Neuronal stem cell (in vitro differentiated cells): ENCODE measurements at places on chromosomes 16 and 17.
A peak's percentile ranks its signal among the peaks of the same experiment; 100 is the strongest.

DNA sequence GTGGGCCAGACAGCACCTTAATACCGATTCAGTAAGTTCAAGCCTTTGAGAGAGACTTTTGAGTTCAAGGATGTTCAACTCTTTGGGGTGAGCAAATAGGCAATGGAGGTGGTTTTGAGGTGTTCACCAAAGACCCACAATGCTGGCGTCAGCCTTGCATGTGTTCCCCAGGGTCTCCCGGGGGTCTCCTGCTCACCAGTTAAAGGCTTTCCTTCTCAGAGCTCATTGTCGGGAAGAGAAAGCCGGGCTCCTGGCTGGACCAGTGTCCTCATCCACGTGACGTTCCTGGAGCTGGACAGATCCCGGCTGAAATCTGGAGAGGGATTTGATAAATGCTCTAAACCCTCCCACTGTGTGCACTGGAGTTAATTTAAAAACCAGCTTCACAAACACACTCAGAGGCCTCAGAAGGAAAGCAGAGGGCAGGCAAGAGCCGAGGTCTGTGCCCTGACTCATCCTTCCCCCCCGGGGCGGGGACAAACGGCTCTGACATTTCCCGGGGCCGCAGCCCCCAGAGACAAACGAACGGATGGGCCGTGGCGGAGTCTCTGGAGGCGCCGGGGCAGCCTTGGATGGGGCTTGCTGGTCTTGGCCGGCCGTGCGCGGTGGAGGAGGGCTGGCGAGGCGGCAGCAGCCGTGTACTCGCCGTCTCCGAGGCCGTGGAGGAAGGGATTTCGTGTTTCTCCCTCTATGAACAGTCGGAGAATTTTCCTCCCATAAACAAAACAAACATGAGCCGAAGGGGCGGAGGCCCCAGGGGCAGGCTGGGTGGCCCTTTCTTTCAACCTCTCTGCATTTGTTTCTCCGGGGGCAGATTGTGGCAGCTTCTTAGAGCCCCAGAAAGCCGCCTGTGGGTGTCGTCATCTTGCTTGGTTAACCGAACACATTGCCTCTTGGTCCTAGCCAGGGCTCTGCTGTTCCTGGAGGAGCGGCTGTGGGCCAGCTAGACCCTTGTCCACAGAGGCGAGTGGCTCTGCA is 94.2 kb downstream of the NTN1 start:
- peak; percentile 44 for DNase-seq

- DNase-seq: no peak
Measured at GRCh38 chr17:78258323-78259191, 27.1 kb downstream of the TMEM235 start.

DNA sequence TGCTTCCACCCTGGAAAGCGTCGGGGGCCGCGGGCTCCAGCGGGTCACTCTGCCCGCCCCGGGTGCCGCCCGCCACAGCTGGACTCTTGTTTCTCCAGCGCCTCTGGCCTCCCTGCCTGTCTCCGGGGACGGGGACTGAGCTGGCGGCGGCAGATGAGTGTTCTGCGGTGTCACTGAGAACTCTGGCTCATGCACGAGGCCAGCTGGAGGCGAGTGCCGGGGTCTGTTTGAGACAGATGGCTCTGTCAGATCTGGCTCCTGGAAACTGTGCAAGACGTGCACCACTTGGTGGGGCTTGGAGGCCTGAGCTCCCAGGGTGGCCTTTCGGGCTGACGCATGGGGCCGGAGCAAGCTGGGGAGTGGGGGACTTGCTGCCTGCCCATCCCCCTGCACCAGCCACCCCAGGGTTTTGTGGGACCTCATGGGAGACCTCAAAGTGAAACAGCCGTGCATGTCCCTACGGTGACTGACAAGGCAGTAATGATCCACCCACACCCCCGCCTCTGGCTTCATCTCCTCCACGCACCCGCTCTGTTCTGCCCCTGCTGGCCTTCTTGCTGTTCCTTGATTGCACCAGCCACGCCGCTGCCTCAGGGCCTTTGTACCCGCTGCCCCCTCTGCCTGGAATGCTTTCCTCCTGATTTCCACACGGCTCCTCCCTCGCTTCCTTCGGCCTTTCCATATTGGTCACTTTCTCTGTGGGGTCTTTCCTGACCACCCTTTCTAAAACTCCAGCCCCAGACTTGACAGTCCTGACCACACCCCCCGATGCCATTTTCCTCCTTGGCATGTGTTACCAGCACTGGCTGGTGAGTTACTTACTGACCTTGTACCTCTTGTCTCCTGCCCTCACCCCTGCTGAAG is 174.9 kb upstream of the CIBAR2 start:
- no peak for DNase-seq

DNA sequence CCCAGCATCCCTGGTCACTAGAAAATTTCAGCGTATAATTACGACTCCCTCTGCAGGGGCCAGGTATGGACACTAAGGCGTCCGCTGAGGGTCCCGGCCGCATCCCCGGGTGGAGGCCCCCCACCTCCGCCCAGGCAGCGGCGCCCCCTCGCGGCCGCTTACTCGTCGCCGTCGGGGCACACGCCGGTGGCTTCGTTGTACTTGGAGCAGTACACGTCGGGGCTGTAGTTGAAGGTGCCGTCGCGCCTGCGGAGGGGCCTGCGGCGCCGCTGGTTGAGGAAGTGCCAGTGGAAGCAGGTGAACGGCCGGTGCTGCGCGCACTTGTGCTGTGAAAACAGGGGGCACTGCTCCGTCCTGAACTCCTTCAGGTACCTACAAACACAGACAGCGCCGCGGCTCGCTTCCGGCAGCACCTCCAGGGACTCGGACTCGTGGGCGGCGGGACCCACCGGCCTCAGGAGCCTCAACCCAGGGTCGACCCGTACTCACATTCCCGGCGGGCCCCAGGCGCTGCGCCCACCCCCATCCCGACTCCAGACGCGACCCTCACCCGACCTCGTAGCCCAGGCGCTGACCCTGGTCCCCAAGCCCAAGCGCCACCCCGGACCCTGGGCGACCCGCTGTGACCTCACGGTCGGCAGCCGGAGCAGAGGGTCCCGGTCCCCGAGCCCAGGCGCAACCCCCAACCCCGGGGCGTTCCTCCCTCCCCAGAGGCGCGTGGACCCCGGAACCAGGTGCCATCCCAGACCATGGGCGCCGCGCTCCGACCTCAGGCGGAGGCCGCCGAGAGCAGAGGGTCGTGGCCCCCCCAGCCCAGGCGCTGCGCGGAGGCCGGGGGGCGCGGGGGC is 596 bp downstream of the UNKL start:
- peak; percentile 50 for DNase-seq

DNA sequence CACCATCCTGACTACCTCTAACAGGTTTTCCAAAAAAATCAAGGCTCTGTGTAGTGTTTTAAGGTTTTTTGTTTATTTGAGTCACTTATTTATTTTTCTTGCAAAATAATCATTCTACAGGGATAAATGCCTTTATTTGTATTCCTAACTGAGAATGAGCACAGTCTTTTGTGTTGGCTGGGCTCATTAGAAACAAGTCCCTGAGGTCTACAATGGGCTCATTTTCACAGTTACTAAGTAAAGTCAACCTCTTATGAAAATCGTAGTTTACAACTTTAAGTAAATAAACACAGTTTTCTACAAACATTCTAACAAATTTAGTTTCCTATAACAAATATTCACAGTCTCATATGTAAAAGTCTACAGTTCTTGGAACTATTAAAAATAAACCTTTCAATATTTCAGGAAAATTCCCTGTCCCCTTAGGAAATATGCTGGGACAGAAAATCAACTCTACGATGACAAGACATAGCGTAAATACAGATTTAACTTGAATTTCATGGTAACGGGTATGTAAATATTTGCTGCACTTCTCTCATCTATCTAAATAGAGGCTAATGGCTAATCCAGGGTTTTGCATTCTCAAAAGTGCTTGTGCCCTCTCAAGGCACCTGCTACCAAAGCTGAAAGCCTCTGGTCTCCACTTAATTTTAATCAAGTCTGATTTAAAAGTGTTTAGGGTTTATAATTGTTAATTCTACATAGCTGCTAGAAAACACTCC is 31.5 kb upstream of the CDH5 start:
- DNase-seq: no peak

DNA sequence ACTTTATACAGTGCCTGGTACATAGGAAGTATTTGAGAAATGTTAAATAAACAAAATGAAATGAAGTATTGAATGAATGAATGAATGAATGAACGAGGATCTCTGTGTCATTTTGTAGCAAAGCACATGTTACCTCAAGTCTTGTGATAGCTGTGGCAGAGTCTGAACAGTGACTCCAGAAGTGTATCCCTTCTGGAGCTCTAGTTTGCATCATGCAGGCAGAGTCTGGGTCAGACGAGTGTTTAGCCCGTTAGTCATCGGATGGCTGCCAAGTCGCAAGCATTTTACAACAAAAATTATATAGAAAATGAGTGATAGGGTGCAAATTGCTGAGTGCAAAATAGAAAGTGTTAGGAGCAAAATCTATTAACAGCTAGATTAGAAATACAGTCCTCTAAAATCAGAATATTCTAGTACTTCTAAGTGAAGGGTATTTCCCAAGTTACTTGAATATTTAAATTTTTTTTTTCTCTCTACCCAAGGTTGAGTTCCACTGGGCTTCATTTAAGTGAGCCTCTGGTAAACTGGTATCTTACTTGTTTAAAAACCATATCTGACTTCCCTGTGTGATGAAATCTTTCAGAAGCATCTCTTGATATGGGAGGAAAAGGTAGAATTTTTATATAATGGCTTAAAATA is 113.3 kb downstream of the FTO start:
- DNase-seq: no peak

DNA sequence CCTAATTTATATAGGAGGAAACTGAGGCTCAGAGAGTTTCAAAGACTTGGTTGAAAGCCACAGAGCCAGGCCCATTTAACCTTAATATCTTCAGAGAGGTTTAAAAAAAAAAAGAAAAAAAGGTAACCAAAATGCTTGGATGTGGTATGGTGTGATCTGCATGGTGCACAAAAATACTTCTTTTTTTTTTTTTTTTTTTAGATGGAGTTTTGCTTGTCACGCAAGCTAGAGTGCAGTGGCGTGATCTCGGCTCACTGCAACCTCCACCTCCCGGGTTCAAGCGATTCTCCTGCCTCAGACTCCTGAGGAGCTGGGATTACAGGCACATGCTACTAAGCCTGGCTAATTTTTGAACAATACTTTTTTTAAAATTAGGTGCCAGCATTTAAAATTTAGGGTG is 101.8 kb downstream of the XYLT1 start:
- no peak for DNase-seq
